Activated T-cell treated with anti-CD3 and anti-CD28 coated beads for 1 hour (primary cell): ENCODE measurements at places on chromosomes 2 and 18.

DNA sequence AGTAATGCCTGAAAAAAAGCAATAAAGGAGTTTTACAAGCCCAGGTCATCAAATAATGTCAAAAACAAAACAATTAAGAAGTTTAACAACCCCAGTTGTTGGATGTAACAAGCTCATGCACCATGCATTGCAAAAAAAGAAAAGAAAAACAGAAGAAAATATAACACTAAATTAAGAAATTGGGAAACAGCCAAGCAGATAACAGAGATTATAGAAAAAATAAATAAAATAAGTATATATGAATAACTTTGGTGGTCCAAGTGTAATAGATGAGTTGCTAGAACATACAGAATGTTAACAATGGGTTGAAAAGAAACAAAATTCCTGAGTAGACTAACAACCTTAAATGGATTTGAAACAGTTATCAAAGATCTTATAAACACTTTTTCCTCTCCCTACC lies 573.1 kb upstream of the SOX11 start:
- no peak for DNase-seq

DNA sequence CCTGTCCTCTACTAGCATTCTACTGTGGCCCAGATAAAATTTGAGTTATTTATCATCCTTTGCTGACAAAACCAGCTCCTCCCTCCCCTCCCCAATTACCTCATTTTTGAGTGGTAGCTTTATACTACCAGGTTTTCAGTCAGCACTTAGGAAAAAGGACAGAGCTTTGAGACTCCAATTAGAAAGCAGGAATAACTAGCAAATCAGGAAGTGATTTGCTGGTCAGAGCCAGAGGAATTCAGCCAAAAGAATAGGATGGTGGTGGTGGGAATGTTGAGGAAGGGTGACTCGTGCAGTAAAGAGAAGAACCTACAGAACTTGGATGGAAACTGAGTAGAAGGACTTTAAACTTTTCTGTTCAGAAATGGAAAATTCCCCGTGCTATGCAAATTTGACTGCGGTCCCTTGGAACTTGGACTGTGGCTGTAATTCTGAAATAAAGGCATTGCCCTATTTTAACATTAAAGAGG lies 3.7 kb downstream of the MYL12B start:
- no peak for DNase-seq

DNA sequence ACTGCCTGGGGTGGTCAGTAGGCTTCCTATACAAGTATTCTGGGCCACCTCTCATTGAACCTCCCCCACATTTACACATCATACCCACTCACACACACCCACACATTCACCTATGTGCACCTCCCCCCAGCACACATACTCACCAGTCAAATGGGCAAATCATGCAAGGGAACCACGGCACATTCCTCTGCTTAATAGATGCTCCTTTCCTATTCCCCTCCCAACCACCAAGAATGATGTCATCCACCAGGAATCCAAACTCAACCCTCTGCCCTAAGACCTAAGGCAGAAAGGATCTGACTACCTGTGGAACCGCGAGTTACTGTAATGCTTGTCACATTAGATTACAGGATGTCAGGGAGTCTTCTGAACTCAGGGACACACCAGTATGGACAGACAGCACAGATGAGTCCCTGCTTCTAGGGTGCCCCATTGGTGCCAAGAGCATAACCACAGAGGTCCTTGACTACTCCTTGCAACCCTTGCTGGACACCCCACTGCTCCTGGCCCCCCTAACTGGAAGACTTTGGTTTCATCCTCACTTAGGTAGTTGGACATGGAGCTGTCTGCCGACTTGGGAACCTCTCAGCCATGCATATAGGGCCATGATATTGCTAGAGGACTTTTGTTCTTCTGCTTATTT lies 21.5 kb upstream of the CAB39 start:
- no peak for DNase-seq

DNA sequence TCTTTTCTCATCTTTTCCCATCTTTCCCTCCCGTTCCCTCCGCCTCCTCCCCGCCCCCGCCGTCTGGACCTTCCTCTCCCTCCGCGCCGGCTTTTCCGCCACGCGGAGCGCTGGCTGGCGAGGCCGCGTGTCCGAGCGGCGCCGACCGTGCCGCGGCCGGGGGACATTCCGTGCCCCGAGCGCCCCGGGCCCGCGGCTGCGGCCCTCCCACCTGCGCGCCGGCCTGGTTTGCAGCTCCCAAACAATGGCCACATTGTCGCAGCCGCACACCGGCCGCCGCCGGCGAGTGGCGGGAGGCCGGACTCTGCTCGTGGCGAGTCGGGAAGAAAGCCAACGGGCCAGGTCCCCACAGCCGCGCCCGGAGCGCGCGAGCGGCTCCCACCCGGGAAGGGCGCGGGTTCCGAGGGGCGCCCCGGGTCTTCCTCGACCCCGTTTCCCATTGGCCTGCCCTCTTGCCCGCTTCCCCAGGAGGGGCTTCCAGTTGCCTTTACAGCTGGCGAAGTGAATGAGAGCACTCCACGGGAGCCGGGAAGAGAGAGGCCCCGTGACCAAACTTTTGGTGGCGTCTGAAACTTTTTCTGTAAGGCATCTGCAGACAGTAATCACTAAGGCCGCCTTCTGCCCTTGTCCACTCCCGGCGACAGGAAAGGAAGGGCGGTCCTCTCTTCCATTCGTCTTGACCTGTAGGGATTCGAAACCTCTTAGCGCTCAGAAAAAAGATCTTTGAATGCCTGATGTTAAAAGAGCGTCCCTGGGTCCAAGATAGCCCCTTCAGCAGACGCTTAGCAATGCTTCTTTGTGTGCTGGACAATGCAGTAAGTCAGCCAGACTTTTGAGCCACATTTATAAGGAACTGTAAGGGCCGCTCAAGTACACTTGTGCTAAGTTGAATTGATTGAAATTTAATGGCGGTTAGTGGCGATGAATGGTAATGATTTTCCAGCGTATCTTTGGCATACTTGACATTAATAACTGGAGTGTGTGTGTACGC lies 6.2 kb downstream of the GLI2 start:
- no peak for DNase-seq
